ENCODE measurements at places on chromosomes 1 and 21. TPM values are rescaled to one million over a fixed set of nuclear protein-coding genes. Genes with fewer than 3 reads are reported as not detected.

Gene CHIA
- not detected for total RNA-seq

Gene MCOLN3
- 0.36 TPM for total RNA-seq

Gene KRTAP13-2
- total RNA-seq = not detected

Gene RHOU
- total RNA-seq = 2.1 TPM

Gene PLA2G2C
- 0.48 TPM for total RNA-seq

Gene MIER1
- 17.1 TPM for total RNA-seq

Gene LYPLAL1
- total RNA-seq = 26.7 TPM

Gene PADI4
- not detected for total RNA-seq

Gene CDC14A
- 2.7 TPM for total RNA-seq

Gene NPL
- total RNA-seq = 11.5 TPM
